Mesendoderm (in vitro differentiated cells): ENCODE measurements at places on chromosomes 1 and 21.

GRCh38 chr1:227880342-227880924 is 65.0 kb downstream of the PRSS38 start:
- no peak for DNase-seq
- no peaks in the 10 kb centered on the region for H3K27me3 ChIP-seq
- H3K36me3 ChIP-seq = no peaks in the 10 kb centered on the region
- H3K4me1 ChIP-seq = no peaks in the 10 kb centered on the region
- H3K4me3 ChIP-seq = no peak overlapping the region

GRCh38 chr1:19704247-19705113 is 39.8 kb downstream of the HTR6 start:
- H3K4me1 ChIP-seq = no peaks in the 10 kb centered on the region
- DNase-seq = peak; percentile 85
- H3K27me3 ChIP-seq = no peaks in the 10 kb centered on the region
- H3K36me3 ChIP-seq = no peaks in the 10 kb centered on the region
- H3K27ac ChIP-seq = no peak overlapping the region

- peak; percentile 28 for DNase-seq
- H3K27me3 ChIP-seq = no peaks in the 10 kb centered on the region
- H3K4me1 ChIP-seq = no peaks in the 10 kb centered on the region
Measured at GRCh38 chr1:175591083-175591743, 152.2 kb downstream of the TNR start.

DNA sequence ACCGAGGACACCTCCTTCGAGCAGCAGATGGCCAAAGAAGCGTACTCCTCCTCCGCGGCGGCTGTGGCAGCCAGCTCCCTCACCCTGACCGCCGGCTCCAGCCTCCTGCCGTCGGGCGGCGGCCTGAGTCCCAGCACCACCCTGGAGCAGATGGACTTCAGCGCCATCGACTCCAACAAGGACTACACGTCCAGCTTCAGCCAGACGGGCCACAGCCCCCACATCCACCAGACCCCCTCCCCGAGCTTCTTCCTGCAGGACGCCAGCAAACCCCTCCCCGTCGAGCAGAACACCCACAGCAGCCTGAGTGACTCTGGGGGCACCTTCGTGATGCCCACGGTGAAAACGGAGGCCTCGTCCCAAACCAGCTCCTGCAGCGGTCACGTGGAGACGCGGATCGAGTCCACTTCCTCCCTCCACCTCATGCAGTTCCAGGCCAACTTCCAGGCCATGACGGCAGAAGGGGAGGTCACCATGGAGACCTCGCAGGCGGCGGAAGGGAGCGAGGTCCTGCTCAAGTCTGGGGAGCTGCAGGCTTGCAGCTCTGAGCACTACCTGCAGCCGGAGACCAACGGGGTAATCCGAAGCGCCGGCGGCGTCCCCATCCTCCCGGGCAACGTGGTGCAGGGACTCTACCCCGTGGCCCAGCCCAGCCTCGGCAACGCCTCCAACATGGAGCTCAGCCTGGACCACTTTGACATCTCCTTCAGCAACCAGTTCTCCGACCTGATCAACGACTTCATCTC is 106.8 kb upstream of the VAMP3 start:
- H3K4me1 ChIP-seq = no peaks in the 10 kb centered on the region
- DNase-seq = no peak
- no peaks in the 10 kb centered on the region for H3K36me3 ChIP-seq
- H3K4me3 ChIP-seq = no peak overlapping the region
- H3K27ac ChIP-seq = no peak overlapping the region
- H3K27me3 ChIP-seq = no peaks in the 10 kb centered on the region

- no peaks in the 10 kb centered on the region for H3K27me3 ChIP-seq
- no peak overlapping the region for H3K27ac ChIP-seq
- DNase-seq = no peak
Measured at GRCh38 chr1:197486946-197487345, 218.9 kb downstream of the CRB1 start.

- H3K27me3 ChIP-seq = no peaks in the 10 kb centered on the region
- no peak overlapping the region for H3K4me3 ChIP-seq
- no peaks in the 10 kb centered on the region for H3K4me1 ChIP-seq
- no peak for DNase-seq
- H3K36me3 ChIP-seq = no peaks in the 10 kb centered on the region
Measured at GRCh38 chr1:206039046-206039973, 13.7 kb upstream of the RHEX start.

DNA sequence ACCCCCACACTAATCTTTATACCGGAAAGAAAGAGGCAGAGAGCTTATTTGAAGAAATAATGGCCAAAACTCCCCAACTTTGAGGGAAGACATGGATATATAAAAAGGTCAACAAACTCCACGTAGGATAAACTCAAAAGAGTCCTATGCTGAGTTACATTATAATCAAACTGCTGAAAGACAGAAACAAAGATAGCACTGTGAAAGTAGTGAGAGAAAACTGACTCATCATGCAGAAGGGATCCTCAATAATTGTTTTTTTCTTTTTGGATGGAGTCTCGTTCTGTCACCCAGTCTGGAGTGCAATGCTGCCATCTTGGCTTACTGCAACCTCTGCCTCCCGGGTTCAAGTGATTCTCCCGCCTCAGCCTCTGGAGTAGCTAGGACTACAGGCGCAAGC is 48.5 kb upstream of the TTC39A start:
- H3K36me3 ChIP-seq = no peaks in the 10 kb centered on the region
- no peak overlapping the region for H3K27ac ChIP-seq
- H3K4me3 ChIP-seq = no peak overlapping the region
- DNase-seq = no peak
- H3K27me3 ChIP-seq = no peaks in the 10 kb centered on the region

DNA sequence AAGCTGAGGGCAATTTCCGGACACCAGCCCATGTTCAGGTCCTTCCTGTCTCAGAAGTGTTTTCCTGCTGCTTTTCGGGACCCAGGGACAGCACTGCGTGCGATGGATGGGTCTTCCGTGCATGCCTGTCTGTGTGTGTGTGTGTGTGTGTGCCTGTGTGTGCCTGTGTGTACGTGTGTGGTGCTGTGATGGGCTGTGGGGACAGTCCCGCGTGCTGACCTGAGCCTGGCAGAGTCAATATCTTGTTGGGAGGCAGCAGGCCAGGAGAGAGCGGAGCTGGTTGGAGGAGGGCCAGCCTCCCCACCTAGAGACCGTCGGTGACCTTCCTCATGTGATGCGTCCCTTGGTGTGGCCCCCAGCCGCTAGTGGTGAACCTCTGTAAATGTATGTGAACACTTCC is 13.7 kb downstream of the SKI start:
- H3K4me3 ChIP-seq = no peak overlapping the region
- H3K27me3 ChIP-seq = no peaks in the 10 kb centered on the region
- DNase-seq = no peak

DNA sequence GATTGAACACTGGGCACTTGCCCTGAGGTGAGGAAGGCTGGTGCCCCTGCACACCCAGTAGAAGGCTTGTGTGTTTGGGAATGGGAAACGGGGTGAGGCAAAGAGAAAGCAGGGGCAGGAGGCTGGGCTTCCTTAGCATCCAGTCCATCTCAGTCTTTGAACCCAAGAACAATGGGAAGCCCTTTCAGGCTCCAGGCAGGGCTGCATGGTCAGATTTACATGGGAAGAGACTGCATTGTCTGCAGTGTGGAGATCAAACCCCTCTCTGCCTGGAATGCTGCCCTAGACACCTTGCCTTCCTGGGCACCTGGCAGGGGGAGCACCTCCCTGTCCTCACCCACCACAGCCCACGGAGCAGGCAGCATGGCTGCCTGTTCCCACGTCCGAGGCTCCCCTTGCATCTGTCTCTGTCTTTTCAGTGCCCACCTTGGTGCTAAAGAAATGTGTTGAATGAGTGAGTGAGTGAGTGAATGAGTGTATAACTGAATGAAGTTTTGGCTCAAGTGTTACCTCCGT is 268.5 kb downstream of the GRIK3 start:
- H3K27me3 ChIP-seq = no peaks in the 10 kb centered on the region
- no peak overlapping the region for H3K4me3 ChIP-seq
- no peaks in the 10 kb centered on the region for H3K36me3 ChIP-seq
- DNase-seq = no peak

DNA sequence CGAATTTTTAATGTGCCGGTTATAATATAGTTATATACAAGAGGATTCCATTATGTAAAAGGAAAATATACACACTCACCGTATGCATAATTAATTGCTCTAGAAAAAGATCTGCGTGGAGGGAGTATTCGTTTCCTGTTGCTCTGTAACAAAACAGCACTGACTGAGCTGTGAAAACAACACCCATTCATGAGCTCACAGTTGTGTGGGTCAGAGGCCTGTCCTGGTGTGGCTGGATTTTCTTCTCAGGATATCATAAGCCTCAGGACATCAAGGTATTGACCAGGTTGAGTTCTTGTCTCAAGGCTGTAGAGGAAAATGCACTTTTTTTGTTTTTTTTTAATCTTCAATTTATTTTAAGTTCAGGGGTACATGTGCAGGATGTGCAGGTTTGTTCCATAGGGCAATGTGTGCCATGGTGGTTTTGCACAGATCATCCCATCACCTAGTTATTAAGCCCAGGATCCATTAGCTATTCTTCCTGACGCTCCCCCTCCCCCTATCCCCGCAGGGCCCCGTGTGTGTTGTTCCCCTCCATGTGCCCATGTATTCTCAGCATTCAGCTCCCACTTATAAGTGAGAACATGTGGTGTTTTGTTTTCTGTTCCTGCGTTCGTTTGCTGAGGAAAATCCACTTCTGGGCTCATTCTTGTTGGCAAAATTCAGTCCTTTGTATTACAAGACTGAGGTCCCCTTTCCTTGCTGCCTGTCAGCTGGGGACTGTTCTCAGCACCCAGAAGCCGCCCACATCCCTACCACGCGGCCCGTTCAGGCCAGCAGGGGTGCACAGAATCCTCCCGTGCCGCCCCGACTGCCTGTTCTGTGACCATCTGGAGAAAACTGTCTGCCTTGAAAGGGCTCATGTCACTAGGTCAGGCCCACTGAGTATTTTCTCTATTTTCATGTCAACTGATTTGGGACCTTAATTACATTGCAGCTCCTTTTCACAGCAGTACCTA is 87.4 kb upstream of the ERRFI1 start:
- DNase-seq = no peak
- H3K27me3 ChIP-seq = no peaks in the 10 kb centered on the region
- H3K4me1 ChIP-seq = peaks cover 2% of the 10 kb centered on the region
- H3K36me3 ChIP-seq = no peaks in the 10 kb centered on the region

DNA sequence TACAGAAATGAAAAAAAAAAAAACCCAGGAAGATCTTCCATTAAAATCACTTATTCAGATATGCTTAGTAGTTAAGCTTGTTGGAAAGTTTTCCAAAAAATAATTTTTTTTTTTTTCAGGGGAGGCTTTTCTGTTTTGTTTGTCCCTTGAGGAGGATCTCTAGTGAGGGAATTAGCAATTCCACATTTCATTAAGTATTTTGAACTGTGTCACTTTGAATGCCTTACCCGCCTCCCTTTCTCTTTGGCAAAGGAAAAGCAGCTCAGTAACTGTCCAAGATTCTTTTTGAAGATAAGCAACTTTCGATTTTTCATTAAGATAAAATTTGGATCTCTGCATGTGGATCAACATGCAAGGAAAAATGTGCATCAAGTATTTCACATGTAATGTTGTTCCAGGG is 1.8 kb downstream of the NTNG1 start:
- H3K27ac ChIP-seq = no peak overlapping the region
- no peak for DNase-seq
- no peaks in the 10 kb centered on the region for H3K36me3 ChIP-seq
- H3K27me3 ChIP-seq = no peaks in the 10 kb centered on the region
- H3K4me3 ChIP-seq = no peak overlapping the region

- H3K4me3 ChIP-seq = no peak overlapping the region
- DNase-seq = peak; percentile 7
- no peaks in the 10 kb centered on the region for H3K36me3 ChIP-seq
- H3K27me3 ChIP-seq = no peaks in the 10 kb centered on the region
Measured at GRCh38 chr1:229379846-229380245, 37.0 kb upstream of the CCSAP start.

GRCh38 chr1:171432473-171432872 is 52.9 kb upstream of the PRRC2C start:
- H3K4me3 ChIP-seq = no peak overlapping the region
- H3K27me3 ChIP-seq = no peaks in the 10 kb centered on the region
- H3K27ac ChIP-seq = no peak overlapping the region
- no peaks in the 10 kb centered on the region for H3K4me1 ChIP-seq
- H3K36me3 ChIP-seq = no peaks in the 10 kb centered on the region
- no peak for DNase-seq

DNA sequence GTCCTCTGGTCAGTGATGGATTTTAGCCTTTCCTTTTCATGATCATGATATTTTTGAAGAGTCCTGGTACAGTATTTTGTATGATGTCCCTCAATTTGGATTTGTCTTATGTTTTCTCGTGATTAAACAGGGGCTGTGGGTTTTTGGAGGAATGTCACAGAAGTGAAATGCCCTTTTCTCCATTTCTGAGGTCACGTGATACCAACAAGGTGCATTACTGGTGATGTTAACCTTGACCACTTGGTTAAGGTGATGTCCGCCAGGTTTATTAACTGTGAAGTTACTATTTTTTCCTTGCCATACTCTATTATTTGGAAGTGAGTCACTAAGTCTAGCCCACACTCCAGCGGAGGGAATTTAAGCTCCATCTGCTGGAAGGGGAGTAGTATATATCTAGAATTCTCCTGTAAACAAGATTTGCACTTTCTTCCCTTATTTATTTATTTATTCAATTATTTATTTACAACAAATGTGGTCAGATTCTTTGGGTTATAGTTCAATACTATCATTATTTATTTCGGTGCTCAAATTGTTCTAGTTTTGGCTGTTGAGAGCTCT is 123.4 kb downstream of the HIVEP3 start:
- no peaks in the 10 kb centered on the region for H3K4me1 ChIP-seq
- H3K4me3 ChIP-seq = no peak overlapping the region
- DNase-seq = peak; percentile 19
- no peaks in the 10 kb centered on the region for H3K36me3 ChIP-seq
- H3K27me3 ChIP-seq = no peaks in the 10 kb centered on the region

GRCh38 chr1:111127923-111128643 is 11.8 kb downstream of the DRAM2 start:
- peaks cover 2% of the 10 kb centered on the region for H3K36me3 ChIP-seq
- H3K27ac ChIP-seq = no peak overlapping the region
- peaks cover 3% of the 10 kb centered on the region for H3K4me1 ChIP-seq
- no peak overlapping the region for H3K4me3 ChIP-seq

DNA sequence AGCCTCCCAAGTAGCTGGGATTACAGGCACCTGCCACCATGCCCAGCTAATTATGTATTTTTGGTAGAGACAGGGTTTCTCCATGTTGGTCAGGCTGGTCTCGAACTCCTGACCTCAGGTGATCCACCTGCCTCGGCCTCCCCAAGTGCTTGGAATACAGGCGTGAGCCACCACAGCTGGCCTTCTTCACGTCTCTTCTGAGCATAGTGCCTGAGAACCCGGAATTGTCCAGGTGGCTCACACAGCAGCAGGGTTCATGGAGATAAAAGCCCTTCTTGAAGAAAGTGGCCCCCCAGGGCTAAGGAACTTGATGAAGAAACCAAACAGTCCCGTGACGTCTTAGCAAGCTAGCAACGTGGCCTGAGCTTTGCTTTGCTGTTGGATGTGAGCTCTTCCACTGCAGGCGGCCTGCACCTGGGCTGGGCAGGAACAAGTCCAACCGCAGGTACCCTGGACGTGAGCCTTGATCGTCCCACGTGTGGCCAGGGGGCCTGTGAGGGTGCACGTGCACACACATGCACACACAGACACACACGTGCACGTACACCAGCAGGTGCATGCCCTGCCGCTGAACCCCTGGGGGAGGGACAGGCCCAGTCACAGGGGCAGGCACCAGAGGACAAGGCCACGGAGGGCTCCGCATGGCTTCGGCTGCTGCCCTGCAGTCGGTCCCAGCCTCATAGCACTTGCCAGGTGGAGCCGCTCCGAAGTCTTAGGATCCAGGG is 23.4 kb upstream of the TRAPPC10 start:
- no peak overlapping the region for H3K4me3 ChIP-seq
- no peak for DNase-seq
- H3K27me3 ChIP-seq = no peaks in the 10 kb centered on the region
- peaks cover 2% of the 10 kb centered on the region for H3K4me1 ChIP-seq
